ENCODE measurements at places on chromosomes 13 and 19.

GRCh38 chr13:40442231-40442630 lies 224.2 kb downstream of the FOXO1 start:
- no peak for DNase-seq

DNA sequence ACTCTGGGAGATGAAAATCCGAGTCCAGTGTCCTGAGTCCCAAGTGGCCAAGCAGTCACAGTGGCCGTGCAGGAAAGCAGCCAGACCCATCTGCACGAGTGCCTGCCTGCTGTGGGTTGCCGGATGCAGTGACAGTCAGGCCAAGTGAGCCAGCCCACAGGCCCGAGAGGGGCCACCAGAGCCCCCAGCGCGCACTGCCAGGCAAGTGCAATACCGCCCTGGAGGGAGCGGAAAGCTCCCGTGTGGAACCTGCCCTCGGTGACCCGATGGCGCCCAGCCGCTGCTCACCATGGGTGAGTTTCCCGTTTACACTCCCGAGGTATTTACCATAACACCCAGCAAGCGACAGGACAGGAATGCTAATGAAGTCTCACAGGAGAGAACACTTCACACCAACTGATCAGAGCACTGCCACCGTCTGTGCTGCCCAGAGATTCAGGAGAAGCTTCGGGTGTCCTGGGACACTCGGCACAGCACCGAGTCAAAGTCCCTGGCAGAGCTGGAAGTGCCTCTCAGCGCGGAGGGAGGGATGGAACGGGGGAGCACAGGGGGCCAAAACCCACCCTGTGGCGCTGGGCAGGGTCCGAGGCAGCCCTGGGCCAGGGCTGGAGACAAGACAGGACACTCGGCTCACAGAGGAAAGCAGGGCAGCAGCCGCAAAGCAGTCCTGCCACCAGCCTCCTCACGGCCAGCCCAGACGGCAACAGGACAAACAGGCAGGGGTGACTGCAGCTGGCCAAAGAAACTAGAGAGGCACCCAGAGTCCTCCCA lies 21.3 kb upstream of the TINCR start:
- DNase-seq: no peak

DNA sequence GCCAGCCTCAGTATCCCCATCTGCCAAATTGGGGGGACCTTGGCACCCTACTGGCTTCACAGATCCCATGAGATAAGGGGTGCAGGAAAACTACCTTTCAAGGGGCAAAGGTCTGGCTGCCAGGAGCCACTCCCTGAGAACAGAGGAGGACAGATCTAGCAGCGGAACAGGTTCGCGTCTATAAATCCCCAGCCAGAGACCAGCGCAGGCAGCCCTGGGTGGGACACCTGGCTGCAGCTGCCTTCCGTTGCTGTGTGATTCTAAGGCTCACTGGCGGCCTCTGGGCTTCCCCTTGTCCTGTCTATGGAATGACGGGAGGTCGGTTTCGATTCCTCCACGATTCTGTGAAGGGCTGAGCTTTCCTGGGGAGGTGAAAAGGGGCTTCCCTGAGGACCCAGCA lies 7.3 kb downstream of the RELB start:
- no peak for DNase-seq

GRCh38 chr19:45995715-45996385 lies 583 bp downstream of the CCDC61 start:
- DNase-seq: no peak

DNA sequence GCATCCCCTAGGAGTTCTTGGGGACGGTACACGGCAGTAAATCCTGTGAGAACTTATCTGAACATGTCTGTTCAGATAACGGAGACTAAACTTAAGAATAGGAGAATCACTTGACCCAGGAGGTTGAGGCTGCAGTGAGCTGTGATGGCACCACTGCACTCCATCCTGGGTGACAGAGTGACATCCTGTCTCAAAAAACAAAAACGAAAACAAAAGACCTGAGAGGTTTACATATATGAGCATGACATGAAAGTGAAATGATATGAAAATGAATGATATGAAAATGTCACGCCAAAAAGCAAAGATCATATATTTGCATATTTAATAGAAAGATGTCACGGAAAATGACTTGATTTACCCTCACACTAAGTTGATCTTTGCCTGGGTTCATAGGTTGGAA lies 5.8 kb downstream of the ZNF175 start:
- DNase-seq: no peak

Data from activated CD8-positive, alpha-beta memory T cell treated with anti-CD3 and anti-CD28 coated beads for 1 hour (primary cell).